ENCODE measurements at places on chromosomes 5 and 9.

- no peak for DNase-seq
Observed at GRCh38 chr5:56647099-56647850, 168.1 kb upstream of the MAP3K1 start.

- no peak for DNase-seq
Observed at GRCh38 chr9:112041536-112042243, 133.4 kb downstream of the SUSD1 start.

DNA sequence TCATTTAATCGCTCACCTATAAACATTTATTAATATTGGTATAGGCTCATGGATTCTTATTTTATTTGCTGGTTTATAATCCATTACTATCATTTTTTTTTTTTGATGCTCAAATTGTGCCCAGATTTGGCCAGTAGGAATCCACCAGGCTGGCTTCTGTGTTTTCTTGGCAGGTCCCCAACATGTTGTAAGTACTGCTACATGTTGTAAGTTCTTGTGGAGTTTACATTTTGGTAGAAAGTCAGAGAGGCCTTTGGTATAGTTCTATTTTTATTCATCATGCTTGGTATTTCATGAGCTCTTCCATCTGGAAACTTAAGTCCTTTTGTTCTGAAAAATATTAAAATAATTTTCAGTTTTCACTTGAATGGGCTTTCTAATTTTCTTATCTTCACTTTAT, 47.1 kb downstream of the MAT2B start:
- DNase-seq, result no peak

DNA sequence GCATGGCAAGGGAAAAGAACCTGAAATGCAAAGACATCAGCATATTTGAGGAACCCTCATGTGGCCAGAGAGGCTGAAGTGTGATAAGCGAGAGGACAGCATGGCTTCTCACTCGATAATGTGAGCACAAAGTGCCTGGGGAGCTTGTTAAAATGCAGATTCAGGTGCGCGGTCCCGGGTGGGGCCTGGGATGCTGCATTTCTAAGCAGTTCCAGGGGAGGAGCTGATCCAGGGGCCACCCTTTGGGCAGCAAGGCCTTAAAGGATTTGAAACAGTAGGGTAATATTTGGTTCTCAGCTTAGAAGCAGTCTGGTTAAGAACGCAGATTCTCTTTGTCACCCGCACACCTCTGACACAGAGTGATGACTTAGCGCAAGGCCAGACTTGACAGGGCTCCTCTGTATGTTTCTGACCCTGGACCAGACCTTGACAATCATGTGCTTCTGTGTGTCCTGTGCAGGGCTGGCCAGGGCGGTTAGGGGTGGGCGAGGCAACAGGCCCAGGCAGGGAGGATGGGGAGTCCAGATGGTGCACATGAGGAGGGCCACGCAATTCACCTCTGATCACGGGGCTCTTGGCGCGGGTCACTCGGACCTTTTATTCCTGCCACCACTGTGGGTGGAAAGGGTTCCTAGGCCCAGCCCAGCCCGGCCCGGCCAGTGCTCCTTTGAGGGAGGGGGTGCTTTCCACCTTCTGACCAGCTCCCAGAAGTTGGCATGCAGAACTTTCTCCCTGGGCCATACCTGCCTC, 62.8 kb upstream of the TBC1D2 start:
- no peak for DNase-seq

Measured in CD4-positive, alpha-beta T cell treated with Interleukin-1 beta for 1 hour (primary cell).